Hematopoietic multipotent progenitor cell (in vitro differentiated cells): ENCODE measurements at places on chromosomes 6 and 20. TPM values are rescaled to one million over a fixed set of nuclear protein-coding genes. Genes with fewer than 3 reads are reported as not detected.

DNA sequence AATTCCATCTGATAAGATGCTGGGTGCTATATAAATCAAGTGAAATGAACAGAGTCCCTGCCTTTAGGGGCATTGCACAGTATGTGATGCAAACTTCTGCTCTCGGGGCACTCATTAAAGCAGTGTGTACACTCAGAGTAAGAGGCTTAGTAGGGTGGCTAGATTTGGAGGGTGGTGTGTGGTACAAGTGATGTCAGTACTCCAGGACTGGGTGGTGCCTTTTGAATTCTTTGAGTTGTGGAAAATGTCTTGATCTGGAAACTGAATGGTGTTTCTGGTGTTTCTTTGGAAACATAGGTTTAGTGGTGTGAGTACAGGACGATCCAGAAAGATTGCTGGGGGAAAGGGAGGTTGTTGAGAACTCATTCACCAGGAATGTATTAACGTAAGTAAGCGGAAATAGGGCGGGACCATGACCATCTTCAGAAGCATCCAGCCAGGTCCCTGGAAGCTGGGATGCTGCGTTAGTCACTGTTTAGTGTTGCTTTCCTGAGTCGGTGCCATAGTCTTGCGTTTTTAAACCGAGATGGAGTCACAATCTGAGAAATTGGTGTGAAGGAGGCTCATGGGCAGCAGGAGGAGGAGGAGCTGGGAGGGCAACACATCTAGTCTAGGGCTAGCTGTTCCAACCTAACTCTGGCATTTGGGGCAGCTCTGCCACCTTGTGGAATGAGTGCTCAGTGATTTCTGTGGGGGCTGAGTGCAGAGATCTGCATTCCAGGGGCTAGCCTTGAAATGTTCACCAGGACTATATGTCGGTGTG is 70.3 kb downstream of the SCAND1 start:
- DNase-seq, result peak; percentile 6

GRCh38 chr20:51104960-51105920 is 82.3 kb upstream of the KCNG1 start:
- DNase-seq, result no peak

GRCh38 chr6:15001326-15001910 is 244.5 kb upstream of the JARID2 start:
- DNase-seq, result no peak

The MANEA gene
- total RNA-seq, result 3.5 TPM

The SCUBE3 gene
- total RNA-seq, result not detected

The SLC26A8 gene
- 0.27 TPM for total RNA-seq

The SLC35F1 gene
- total RNA-seq, result not detected
